Activated naive CD4-positive, alpha-beta T cell (primary cell): ENCODE measurements at places on chromosomes 2 and 18.

DNA sequence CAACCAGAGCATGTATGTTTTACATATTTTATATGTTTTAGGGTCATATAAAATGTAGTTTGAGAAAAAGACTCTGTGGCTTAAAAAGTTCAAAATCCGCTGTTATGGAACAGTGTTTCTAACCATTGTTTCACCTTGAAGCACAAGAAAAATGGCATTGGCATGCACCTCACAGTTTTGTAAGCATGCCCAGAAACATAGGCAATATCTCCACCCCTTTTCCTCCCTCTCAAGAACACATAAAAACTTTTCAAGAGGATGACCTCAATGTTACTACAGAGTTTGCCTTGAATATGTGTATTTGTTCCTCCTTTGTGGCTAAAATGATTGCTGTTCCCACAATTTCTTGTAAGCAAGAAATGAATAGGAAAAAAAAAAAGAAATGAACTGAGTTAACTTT lies 29.3 kb upstream of the SLC40A1 start:
- DNase-seq: no peak

DNA sequence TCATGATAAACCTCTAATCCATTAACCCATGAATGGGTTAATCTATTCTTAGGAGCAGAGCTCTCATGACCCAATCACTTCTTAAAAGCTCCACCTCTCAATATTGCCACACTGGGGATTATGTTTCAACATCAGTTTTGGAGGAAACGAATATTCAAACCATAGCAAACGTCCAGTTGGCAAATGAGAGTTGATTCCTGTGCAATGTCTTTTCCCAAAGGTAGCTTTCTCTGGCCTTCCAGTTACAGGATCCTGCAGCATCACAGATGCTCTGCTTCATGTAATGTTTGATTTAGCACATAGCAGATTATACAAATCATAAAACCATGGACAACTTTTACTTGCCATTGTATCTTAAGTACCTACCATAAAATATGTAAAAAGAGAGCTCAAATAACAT lies 481.0 kb downstream of the TNS1 start:
- no peak for DNase-seq

GRCh38 chr18:22841840-22842239 lies 91.3 kb upstream of the RBBP8 start:
- DNase-seq: no peak

GRCh38 chr2:238777369-238778067 lies 70.4 kb upstream of the TWIST2 start:
- DNase-seq: no peak

DNA sequence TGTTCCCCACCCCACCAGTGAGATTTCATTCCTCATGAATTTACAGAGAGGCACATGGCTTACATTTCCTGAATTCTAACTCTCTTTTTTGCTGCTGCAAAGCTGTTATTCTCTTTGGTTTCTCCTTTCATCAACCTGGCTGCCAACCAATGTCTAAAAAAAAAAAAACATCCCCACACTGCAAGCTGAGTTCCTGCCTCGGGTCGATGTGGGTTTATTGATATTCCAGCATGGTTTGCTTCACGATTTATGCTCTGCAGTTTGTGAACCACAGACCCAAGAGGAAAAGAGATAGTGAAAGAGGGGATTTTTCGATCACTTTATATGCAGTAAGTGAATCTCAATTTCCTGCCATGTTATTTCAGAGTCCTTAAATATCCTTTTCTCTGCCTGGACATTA lies 363.6 kb downstream of the LPIN1 start:
- DNase-seq: no peak

- no peak for DNase-seq
Observed at GRCh38 chr2:53202063-53202462, 565.5 kb upstream of the CHAC2 start.

GRCh38 chr2:25115902-25116301 lies 52.5 kb downstream of the POMC start:
- no peak for DNase-seq

- no peak for DNase-seq
Observed at GRCh38 chr2:138493334-138493733, 8.2 kb upstream of the SPOPL start.

GRCh38 chr2:168574856-168575630 lies 119.0 kb downstream of the CERS6 start:
- DNase-seq: no peak

DNA sequence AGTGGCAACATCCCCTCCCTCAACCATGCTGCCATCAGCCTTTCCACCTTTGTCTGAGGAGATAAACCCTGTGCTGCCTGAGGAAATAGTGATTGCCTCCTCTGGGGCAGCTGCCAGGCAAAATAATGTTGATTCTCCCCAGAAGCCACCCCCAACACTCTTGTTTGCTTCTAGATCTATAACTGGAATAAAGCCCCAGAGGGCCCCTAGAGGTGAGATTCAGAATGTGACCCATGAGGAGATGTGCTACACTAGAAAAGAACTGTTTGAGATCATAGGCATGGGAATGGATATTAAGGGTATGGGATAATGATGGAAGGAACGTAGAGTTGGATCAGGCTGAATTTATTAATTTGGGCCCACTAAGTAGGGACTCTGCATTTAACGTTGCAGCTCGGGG lies 116.3 kb upstream of the RMP24 start:
- DNase-seq: no peak

DNA sequence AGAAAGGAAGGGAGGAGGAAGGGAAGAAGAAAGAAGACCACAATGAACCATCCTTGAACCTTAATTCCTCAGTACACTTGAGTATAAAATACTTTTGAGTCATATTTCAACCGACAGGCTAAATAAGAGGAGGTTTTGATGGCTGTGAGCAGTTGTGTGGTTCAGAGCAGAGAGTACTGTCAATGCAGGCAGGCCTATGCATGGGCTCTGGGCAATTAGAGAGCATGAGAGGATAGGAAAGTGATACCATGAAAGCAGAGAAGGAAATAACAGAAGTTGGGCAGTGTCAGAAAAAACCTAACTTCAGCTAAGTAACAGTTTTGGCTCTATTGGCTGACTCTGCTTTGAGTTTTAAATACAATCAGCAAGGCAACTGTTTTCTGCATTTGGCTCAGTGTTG lies 123.6 kb upstream of the STK17B start:
- no peak for DNase-seq

DNA sequence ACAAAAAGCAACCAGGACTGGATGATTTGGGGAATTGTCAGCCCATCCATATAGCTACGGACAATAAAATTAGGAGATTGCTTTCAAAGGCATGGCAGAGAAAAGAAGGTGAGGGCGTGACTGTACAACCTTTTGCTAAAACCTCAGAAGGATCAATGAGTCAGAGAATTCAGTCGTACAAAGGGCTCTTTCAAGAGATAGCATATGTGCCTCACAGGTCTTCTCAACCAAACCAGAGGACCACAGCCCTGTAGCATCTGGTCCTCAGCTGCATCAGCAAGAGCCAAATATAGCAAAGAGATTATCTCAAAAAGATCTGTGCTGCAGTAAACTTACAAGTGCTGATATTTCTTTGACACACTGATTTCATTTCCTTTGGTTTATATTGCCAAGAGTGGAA lies 149.9 kb upstream of the RAB6C start:
- no peak for DNase-seq

- DNase-seq: no peak
Observed at GRCh38 chr18:191725-192124, 33.4 kb downstream of the USP14 start.

DNA sequence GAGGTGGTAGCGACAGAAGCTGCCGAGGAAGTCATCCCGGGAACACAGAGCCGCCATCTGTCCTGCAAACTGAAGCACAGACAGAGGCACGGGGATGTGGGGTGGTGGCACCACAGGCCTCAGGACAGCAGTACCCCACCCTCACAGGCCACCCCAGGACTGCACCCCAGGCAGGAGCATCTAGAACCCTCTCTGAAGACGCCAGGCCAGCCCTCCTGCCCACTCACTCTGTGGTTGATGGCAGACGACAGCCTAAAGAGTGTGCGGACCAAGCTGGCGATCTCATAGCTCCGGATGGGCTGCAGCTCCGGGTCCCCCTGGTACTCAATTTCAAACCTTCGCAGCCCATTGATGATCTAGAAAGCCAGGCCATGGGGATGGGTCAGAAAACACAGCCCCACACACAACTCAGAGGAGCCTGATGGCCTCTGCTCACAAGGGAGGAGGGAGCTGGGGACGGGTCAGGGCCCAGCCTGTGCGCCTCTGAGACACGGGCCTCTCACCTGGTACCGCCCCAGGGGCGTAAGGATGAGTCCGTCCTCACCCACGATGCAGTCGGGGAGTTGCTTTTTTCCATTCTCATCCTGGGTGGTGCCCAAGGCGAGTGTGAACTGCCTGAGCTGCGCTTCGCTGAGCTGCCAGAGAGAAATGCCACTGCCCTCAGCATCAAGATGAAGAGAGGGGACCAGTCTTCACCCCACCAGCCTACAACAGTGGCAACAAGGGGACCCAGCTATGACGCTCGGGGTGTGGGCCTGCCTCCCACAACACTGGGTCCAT lies 8.1 kb upstream of the CCDC74B start:
- no peak for DNase-seq

DNA sequence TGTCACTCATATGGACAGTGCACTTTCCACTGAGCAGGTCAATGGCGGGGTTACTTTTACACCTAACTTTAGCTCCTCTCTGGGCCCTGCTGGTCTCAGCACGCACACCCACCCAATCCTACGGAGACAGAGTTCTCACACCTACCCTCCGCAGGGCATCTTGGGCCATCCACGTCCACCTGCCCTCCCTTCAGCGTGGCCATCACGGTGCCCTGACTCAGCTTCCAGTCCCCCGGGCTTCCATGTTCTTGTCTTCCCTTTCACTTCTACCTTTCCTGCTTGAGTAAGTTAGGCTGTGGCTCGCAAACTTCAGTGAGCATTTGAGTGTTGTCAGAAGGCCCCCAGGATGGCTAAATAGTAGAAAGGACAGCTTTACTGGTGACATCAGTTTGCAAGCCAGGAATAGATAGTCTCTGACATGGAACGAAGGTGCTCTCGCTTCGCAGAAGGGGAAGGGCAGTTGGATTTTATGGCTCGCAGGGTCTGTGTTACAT lies 232.4 kb downstream of the SEPTIN10 start:
- DNase-seq: no peak

GRCh38 chr18:80170395-80171053 lies 61.5 kb downstream of the ADNP2 start:
- DNase-seq: no peak

DNA sequence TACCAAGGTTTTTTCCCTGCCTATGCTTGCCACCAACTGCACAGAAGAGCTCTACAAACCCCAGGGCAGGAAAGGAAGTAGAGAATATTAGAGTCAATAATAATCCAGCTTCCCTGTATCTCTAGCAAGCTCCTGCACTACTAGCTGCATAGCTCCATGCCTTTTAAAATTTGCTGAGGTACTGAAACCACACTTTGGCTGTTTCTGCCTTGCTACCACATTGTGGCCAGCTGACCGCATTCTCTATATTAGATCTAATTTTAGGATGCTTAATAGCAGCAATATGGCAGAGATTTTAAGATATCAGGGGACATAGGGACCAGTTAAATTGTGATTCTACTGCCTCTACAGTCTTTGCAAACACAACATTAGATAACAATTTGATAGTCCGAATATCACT lies 534.6 kb downstream of the MBD2 start:
- no peak for DNase-seq

- no peak for DNase-seq
Observed at GRCh38 chr2:40160751-40161218, 291.1 kb downstream of the SLC8A1 start.

- no peak for DNase-seq
Observed at GRCh38 chr2:109611467-109612095, 2.2 kb downstream of the SEPTIN10 start.

DNA sequence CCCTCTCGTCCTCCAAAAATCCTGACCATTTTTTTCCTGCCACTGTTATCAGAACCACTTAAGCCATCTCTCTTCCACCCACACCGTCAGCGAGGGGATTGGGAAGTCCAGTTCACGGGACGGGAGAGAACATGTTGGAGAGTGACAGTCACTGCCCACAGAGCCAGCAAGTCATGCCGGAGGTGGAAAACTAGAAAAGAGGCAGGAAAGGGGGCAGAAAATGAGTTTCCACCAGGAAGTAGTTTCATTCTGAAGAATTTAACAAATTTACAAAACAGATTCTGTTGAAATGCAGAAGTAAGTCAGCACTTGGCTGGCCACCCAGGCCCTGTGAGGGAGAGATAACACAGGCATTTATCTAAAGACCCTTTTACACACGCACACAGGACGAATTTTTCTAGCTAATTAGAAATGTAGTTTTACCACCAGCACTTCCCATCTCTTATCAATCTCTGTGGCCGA lies 431.3 kb downstream of the TSN start:
- DNase-seq: no peak

DNA sequence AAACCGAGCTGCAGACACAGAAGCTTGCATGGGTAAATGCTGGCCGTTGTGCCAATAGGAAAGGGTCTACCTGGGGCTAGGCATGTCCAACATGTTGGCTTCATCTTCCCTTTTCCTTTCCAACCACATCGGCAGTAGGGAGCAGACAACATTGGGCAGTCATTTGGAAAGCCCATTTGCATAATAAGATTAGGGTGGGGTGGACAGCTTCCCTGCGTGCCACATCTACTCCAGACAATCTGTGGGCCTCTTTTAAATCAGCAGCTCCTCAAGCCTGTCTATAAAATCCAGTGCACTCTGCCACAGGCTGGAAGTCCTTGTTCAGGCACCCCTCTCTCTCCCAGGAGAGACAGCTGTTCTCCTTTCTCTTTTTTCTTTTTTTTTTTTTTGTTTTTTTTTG lies 203.6 kb upstream of the KYNU start:
- DNase-seq: no peak

GRCh38 chr2:196404276-196404675 lies 232.9 kb upstream of the STK17B start:
- DNase-seq: no peak

DNA sequence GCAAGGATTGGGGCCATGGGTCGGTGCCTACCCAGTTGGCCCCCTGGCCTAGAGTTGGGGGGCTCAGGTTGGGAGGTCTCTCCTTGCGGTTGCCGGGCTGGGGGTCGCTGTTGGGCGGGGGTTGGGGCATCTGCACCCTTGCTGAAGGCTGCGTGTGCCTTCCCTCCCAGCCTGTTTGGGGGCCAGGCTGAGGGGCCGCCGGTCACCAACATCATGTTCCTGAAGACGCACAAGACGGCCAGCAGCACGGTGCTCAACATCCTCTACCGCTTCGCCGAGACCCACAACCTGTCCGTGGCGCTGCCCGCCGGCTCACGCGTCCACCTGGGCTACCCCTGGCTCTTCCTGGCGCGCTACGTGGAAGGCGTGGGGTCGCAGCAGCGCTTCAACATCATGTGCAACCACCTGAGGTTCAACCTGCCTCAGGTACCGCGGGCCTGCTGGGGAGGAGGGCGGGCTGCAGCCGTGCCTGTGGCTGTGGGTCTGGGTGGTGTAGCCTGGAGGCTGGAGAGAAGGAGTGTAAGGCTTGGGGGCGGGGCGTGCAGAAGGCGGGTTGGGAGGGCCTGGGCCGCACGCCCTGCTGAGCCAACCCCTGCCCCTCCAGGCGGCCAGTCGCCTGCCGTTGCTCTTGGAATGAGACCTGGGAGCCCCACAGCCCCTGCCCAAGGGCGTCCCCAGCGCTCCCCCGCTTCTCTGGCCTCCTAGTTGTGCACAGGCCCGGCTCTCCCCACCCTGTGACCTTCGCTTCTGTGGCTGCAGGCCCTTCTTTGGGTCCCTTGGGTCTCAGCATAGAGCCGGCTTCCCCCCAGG lies 7.2 kb upstream of the NEU4 start:
- DNase-seq: no peak
